Esophagus squamous epithelium (tissue), 5 donors: ENCODE measurements at places on chromosomes 4 and X. TPM values are rescaled to one million over a fixed set of nuclear protein-coding genes. Genes with fewer than 3 reads are reported as not detected.

DNA sequence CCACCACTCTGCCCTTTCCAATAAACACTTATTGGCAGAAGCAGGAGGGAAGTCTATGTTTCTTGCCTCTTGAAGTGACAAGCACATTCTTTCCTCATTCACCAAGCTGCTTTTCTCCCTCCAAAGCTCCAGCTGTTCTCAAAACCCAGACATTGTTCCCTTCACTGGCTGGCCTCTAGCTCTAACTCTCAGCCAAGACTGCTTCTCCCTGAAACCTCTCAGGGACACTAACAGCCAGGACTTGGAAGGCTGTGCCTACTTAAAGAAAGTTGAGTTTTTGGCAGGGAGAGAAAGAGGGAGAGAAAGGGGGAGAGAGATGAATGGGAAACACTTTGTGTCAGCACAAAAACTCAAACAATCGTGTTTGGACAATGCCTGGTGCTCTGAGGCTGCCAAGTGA is 99.5 kb downstream of the COX18 start:
- no peak for DNase-seq

DNA sequence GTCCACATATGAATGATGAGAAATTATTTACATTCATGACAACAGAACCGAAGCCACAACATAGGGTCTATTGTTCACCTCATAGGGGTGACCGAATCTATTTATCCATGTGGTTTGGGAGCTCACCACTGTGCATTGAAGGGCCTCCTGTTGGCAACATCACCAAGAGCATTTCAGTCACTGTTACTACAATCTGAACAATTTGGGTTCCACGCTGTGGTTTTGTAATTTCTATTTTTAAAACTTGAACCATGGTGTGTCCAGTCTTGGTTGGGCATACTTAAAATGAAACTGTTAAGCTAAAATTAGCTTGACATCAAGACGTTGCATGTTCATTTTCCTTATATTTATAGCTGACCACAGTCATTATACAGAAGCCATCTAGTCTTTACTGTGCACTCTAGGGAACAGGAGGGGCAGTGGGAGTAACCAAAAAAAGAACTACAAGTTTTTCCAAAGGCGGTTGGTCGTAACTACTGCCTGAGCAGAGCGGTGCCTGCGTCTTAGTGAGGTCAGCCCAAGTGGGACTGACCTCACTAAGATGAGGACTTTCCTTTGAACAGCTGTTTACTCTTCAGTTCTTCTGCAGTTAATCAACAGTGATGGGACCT is 192.1 kb downstream of the SPRY1 start:
- DNase-seq = no peak

ZFP92 gene
- 0.18 TPM for total RNA-seq

AR gene
- 1.3 TPM for total RNA-seq

PDHA2 gene
- not detected for total RNA-seq

SGMS2 gene
- 93.7 TPM for total RNA-seq

PIR gene
- total RNA-seq = 26.2 TPM
